ENCODE measurements at places on chromosomes 4 and X.

DNA sequence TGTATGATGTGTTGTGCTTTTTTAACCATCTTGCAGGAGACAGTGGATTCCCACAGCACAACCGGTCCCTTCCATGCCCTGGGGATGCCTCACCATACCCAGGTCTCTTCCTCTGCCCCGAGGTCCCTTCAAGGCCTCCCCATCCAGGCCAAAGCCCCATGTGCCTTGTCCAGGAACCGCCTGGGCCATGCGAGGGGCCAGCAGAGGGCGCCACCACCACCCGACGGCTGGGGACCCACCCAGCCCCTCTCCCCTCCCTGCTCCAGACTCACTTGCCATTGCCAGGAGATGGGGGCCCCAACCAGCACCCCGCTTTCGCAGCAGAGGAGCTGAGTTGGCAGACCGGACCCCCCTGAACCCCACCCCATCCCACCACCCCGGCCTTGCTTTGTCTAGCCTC lies 485.5 kb downstream of the TRAM1L1 start:
- no peak for DNase-seq

DNA sequence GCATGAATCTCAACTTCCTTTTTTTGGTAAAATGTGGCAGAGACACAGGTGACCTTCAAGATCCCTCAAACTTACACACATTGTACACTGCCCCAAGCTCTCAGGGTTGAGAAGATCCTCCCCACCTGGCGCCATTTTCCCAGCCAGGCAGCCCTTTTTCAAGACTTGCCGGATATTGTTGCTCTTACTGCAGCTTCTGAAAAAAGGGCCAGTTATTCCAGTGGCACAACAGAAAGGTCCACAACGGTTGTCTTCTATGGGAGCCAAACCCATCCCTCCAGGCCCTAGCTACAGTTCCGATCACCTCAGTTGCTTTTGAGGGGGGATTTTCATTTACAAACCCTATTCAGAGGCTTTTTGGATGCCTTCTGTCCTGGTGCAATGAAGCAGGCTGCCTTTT lies 101.1 kb downstream of the CHIC2 start:
- no peak for DNase-seq

DNA sequence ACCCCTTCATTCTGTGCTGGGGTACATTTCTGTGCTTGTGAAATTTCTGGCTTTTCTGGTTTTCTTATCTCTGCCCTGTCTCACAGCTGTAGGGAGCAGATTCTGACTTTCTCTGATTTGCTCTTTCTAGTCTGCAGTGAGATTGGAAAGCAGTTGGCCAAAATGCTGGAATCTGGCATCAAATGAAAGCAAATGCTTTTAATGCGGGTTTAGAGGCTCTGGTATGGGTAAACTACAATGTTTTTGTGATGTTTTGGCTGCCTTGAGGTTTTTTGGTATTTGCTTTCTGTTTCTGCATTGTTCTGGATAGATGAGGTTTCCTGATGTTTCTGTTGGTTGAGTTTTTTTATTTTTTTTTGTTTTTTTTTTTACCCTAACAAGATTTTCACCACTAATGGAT lies 23.8 kb downstream of the SMIM20 start:
- no peak for DNase-seq

- DNase-seq, result no peak
Observed at GRCh38 chr4:54368281-54369265, 139.5 kb downstream of the PDGFRA start.

DNA sequence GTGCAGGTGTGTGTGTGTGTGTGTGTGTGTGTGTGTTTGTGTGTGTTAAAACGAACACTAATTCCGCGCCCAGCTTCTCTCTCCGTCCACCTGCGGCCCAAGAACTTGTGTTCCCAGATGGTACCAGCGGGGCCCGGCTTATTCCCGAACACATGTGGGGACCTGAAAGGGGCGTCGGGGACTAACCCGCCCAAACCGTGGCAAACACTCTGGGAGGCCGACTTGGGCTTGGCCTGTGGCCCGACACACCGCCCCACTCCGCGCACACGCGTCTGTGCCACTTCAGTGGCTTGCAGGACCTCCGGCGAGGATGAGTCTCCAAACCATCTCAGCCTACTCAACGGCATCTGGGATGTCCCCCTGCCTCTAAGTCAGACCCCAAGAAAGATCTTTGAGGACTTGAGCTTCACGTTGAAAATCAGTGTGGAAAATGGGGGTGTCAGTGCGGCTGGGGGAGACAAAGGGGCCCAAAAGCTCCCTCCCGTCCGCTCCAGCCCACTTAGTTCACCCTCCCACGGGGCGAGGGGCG lies 790 bp upstream of the HHIP start:
- DNase-seq, result no peak

DNA sequence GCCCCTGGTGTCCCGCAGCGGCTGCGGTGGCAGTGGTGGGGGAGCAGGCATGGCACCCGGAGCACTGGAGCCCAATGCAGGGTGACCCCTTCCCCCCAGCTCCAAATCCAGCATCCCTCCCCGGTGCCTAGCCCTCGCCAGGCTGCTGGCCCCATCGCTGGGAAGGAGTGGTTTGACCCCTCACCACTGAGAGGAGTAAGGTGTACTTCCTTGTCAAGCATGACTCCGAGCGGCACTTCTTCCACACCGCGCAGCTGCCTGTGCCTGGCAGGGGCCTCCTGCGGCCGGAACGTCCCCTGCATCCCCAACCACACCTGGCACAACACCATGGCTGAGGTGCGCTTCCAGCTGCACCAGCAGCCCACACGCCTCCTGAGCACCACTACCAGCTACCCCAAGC lies 27.0 kb downstream of the LRPAP1 start:
- DNase-seq, result no peak

DNA sequence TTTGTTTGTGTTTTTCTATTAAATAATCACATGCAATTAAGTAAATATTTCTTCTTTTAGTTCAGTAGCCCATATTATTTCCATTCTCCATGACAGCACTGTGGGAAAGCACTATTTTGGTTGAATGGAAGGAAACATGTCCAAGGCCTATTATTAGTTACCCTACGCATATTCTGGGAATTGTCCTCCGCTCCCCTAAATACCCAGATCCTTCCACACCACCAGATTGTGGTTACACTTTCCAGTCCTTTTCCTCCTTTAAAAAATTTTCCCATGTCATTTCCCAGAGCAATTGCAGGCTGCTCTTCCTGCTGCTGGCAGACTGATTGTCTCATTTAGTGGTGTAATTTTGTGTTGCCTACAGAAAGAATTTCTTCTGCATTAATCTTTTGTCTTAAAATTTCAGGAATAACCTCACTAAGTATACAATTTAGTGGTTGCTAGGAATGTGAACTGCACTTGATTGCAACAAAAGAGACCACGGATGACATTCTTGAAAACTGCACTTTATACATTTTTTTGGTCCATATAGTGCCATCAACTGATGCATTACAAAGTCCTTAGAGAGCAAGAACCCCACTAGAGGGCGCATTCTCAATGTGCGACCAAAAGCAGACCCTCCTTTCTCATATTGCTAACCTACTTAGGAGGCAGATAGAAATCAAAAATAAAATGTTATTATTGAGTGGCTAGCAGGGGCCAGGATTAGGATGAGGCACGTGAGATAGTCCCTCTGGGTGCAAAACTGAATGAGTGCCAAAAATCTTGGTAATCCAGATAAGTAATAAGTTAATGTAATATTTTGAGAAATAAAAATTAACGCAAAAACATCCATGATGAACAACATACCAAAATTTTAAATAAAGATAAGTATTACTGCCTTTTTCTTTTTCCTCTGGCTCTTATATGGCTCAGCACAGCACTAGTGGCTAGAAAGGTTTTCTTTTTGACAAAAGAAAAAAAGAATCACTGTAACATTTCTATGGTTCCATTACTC lies 98.8 kb upstream of the IQCM start:
- DNase-seq, result peak; percentile 8

GRCh38 chrX:138648568-138648967 lies 62.9 kb downstream of the FGF13 start:
- no peak for DNase-seq

DNA sequence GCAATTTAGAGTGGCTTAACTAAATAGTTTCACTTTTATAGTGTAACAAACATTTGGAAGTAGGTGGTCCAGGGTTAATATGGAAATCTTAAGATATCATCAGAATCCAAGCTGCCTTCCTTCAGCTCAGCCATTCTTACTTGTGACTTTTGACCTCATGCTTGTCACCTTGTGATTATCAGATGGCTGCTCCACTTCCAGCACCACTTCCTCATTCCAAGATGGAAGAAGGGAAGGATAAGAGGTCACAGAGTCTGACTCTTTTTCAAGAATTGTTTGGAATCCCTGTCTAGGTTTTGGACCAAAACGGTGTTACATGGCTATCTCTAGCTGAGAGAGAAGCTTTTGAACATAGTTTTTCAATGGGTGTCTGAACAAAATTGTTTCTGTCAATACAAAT lies 39.9 kb downstream of the MTTP start:
- DNase-seq, result no peak

- DNase-seq, result no peak
Observed at GRCh38 chrX:139736151-139736550, 28.2 kb upstream of the MCF2 start.

GRCh38 chr4:152803541-152803940 lies 23.8 kb downstream of the ARFIP1 start:
- DNase-seq, result no peak

GRCh38 chr4:48153791-48154550 lies 19.9 kb upstream of the TXK start:
- no peak for DNase-seq

- DNase-seq, result no peak
Observed at GRCh38 chr4:72702948-72703347, 133.9 kb upstream of the ADAMTS3 start.

DNA sequence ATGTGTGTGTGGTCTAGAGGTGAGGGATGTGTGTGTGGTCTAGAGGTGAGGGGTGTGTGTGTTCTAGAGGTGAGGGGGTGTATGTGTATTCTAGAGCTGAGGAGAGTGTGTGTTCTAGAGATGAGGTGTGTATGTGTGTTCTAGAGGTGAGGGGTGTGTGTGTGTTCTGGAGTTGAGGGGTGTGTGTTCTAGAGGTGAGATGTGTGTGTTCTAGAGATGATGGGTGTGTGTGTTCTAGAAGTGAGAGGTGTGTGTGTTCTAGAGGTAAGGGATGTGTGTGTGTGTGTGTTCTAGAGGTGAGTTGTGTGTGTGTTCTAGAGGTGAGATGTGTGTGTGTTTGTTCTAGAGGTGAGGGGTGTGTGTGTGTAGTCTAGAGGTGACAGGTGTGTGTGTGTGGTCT lies 1.3 kb downstream of the BST1 start:
- DNase-seq, result no peak

GRCh38 chr4:2126309-2127043 lies 67.3 kb downstream of the NAT8L start:
- no peak for DNase-seq

DNA sequence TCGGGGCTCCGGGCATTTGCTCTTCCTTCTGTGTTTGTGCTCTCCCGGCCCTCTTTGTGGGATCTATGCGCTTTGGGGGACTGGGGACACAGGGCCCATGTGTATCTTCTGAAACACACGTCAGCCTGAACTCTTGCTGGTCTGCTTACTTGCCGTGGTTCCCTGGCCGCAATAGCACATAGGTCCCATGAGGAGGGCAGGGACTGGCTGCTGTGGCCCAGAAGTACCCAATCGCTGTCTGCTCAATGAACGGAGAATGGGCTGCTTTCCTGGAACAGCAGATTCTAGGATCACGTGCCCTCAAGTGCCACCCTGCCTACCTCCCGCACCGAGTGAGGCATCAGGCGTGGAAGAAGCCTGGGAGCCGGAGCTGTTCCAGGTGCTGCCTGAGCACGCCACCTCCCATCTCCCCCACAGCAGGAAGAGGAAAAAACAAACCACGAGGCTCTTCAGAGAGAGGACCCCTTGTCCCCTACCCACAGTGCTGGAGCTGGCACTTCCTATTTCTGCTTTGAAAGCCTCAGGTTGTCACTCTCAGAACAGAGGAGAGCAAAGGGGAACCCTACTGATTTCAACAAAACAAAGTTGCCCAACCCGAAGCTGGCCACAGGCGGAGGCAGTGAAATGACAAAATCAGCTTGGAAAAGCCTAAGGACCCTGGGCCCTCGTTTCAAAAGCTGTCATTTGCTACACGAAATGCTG lies 3.8 kb downstream of the G6PD start:
- no peak for DNase-seq

GRCh38 chr4:108570993-108571569 lies 49.3 kb upstream of the RPL34 start:
- DNase-seq, result no peak

DNA sequence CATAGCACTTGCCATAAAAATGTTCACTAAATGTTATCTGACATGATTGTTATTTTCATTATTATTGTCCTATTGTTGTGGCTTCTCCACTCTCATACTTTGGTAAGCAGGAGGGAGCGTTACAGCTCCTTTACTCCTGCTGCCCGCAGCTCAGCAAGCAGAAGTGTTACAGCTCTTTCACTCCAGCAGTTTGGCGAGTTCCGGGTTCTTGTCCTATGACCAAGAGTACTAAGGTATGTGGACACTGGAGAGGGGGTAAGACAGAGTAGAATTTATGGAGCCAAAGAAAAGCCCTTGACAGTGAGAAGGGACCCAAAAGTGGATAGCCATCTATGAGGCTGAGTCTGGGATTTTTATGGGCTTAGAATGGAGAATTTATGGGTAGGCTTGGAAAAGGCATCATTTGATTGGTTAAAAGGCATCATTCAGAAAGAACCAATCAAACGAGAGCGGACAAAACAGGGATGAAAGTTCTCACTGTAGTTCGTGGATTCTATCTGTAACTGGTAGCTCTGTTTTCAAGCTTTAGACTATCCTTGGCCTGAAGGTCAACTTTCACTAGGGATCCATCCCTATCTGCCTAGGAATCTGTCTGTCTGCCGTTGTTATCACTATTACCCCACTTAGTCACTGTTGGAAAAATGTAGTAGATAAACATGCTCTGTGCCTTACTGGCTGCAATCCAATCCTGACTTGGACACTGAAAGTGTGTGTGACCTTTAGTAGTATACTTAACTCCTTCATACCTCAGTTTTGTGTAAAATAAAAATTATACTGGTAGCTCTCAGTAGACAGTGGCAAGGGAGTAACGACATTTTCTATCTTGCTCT lies 545.6 kb upstream of the LCORL start:
- no peak for DNase-seq

GRCh38 chr4:115249808-115250207 lies 136.4 kb upstream of the NDST4 start:
- no peak for DNase-seq

- DNase-seq, result no peak
Observed at GRCh38 chr4:169014586-169014985, 4.5 kb upstream of the CBR4 start.

- no peak for DNase-seq
Observed at GRCh38 chr4:155666344-155667221, at the start of gene GUCY1A1. Gene GUCY1A1, plus strand, starts transcription at chr4:155666848. Its CDS starts 30,020 bp downstream, at chr4:155696868.

Measured in T-helper 1 cell (primary cell).